Smooth muscle cell of bladder (primary cell): ENCODE measurements at places on chromosomes 2 and 18. TPM values are rescaled to one million over a fixed set of nuclear protein-coding genes. Genes with fewer than 3 reads are reported as not detected.

The ANKRD30BL gene
- not detected in 2 replicates for total RNA-seq

The NCKAP5 gene
- 1.2 and 4.3 TPM in 2 replicates for total RNA-seq

The PROKR1 gene
- total RNA-seq = not detected in 2 replicates

The GNLY gene
- not detected in 2 replicates for total RNA-seq

The RPL31 gene
- total RNA-seq = 1,814 and 2,106 TPM in 2 replicates

The GAL3ST2 gene
- 0.18 TPM in 1 of 2 replicates, not detected in the other for total RNA-seq

The DYSF gene
- total RNA-seq = 0.14 and 0.65 TPM in 2 replicates

The DSG3 gene
- total RNA-seq = under 0.01 and 0.28 TPM in 2 replicates

The NT5C1B gene
- not detected in 2 replicates for total RNA-seq

The ALK gene
- under 0.01 TPM in 2 replicates for total RNA-seq

The SPDYA gene
- total RNA-seq = 0.71 and 1.4 TPM in 2 replicates
